Right kidney (tissue), 9 donors: ENCODE measurements at places on chromosomes 2 and 18.

DNA sequence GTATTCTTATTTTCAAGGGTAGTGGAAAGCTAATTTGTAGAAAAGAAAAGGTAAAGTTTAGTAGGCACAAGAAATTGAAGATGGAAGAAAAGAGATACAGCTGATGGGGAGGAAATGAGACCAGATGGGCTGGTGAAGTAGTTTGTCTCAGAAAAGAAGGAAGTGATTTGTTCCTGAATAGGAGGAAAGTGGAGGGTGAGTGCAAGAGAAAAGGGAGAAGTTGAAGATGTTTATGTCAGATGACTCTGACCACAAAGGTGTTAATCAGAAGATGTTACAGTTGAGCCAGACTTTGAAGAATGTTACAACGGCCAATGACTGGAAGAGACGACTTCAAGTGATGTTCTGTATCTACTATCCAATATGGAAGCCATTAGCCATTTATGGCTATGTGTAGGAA lies 21.2 kb downstream of the ZSCAN30 start:
- DNase-seq = no peak

DNA sequence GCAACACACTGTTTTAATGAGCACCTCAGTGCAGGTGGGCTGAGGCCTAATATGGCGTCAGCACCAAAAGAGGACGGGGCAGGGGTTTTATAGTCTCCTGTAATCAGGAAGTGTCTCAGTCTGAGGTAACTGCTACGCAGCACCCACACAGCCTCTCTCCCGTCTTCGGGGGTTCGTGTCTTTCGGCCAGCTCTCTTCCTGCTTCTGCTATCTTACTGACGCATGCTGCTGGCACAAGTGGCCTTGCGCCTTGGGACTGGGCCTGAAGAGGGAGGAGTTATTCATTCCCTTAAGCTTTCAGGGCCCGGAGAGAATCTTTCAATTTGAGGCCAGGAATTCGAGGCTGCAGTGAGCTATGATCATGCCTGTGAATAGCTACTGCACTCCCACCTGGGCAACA lies 14.5 kb upstream of the PAPOLG start:
- DNase-seq = no peak

DNA sequence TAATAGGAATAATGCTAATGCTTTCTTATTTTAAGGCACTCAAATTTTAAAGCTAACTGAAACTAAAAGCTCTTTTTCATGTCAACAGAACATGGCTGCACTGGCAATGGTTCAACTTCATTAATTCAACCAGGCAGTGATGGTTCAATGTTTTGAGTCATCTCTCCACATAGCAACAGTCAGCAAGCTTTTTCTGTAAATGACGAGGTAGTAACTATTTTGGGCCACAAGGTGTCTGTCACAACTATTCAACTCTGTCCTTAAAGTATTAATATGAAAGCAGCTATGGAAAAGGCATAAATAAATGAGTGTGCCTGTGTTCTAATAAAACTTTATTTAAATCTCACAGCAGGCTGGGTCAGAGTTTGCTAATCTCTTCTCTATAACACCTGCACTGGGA lies 1425.6 kb upstream of the PIK3C3 start:
- DNase-seq = no peak

- DNase-seq = no peak
These were observed 5.0 kb upstream of the MYL12B start for GRCh38 chr18:3256693-3257626.

DNA sequence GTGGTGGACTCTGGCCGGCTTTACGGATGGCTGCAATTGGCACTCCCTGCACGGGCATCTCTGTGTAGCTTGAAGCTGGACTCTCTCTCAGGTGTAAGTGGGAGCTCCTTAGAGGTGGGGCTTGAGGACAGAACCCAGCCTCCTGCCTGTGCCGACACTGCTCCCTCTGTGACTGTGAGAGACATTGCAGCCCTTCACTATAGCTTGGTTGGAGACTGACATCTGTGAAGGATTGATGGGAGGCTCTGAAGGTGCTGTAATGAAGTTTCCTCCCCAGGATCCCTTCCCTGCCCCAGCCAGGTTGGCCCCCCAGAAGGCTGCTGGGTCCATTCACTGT lies 166.7 kb downstream of the SH3RF3 start:
- DNase-seq = no peak

DNA sequence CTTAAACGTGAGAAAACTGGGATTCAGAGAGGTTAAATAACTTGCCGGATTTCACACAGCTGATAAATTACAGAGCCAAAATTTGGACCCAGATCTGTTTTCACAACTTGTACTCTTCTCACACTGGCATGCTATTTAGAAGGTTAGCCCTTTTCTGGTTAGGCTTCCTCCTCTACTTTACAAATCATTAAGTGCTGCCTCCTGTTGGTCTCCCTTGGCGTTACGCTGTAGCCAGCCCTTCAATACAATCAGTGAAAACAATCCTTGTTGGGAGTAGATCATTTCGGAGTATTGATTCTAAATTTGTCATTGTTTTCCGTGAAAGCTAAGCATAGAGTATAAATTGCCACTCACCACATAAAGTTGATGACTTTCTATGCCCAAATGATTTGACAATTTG lies 153.5 kb downstream of the ARHGAP15 start:
- no peak for DNase-seq

GRCh38 chr2:145653553-145653952 lies 1133.6 kb upstream of the ZEB2 start:
- DNase-seq = no peak

GRCh38 chr2:60648191-60648590 lies 94.7 kb upstream of the BCL11A start:
- DNase-seq = no peak

DNA sequence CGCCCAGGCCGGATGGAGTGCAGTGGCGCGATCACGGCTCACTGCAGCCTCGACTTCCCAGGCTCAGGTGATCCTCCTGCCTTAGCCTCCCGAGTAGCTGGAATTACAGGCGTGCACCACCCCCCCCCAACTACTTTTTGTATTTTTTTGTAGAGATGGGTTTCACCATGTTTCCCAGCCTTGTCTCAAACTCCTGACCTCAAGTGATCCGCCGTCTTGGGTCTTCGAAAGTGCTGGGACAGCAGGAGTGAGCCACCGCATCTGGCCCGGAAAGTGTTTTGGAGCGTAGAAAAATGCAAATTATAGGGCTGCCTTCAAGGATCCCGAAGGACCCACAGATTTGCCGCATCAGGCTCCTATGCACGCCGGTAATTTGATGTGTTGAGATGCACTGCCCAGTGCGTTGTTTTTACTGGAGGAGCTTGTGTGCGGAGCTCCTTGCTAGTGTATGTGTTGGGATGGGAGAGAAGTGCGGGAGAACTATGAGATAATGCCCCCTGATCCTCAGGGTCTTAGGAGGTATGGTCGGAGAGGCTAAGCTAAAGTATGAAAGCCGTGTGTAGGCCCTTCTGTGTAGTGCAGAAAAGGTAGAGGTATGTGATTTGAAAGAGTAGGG lies 1.2 kb upstream of the CLASP1 start:
- no peak for DNase-seq

DNA sequence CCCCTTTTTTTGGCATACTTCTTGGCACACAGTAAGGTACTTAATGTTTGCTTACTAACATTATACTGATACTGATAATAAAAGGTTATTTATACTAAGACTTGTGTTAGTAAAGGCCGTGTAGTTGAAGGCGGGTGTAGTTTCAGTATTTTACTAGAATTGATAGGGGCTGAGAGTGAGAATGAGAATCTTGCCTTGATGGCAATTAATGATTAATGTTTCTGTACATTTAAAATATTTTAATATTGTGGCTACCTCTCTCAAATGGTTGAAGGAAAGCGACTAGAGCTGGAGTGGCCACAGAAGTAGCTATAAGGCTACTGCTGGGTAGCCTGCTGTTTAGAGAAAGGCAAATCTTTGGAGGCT lies 29.3 kb downstream of the PELI1 start:
- DNase-seq = no peak

- no peak for DNase-seq
These were observed 108.3 kb downstream of the ARL4C start for GRCh38 chr2:234388591-234388990.

- no peak for DNase-seq
These were observed 709.6 kb downstream of the SOCS6 start for GRCh38 chr18:70998490-70998889.

GRCh38 chr2:203412546-203413331 lies 84.5 kb downstream of the ABI2 start:
- DNase-seq = no peak

- peak; percentile 17 for DNase-seq
These were observed 68.1 kb upstream of the CSRNP3 start for GRCh38 chr2:165401285-165401852.

DNA sequence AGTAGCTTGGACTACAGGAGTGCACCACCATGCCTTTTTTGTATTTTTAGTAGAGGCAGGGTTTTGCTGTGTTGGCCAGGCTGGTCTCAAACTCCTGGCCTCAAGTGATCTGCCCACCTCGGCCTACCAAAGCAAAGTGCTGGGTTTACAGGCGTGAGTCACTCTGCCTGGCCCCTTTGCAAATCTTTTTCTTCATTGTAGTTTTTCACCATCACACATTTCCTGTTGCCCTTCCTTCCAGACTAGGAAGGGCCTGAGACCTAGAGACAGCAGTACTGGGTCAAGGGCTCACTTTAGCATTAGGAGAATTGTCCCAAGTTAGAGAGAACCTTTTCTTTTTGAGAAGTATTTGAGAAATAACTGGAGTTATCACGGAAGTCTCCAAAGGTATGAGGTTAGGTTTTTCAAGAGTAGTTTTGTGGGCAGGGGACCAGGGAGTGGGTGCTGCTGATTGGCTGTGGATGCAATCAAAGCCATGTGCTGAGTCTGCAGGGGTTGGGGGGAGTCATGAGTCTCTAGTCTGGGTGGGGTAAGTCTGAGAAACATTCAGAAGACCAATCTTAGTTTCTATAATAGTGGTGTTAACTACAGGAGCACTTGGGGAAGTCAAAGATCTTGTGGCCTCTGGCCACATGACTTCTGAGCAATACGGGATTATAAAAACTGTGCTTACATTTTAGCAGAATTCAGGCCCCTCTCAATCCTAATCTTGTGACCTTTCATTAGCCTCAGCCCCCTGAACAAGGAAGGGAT lies 23.7 kb downstream of the B3GNT2 start:
- DNase-seq = no peak

DNA sequence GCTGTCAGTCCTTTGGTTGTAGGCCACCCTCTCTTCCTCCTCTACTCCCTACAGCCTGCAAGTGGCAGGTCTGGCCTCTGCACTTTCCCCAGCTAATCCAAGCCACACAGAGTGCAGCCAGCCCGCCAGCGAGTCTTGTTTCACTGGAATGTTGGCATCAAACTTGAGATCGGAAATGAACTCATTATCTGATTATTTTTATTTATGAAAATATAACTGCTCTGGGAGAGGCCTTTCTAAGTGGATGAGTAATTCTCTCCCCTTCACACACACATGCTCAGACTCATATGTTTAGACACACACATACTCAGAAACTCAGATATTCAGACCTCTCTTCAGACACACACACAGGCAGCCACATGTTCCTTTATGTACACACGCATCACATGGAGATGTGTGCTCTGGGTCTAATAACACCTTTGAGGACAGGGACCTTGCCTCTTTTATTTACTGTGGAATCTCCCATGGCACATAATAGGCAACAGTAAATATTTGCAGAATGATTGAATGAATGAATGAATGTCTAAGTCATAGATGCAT lies 151.3 kb downstream of the ZFP36L2 start:
- DNase-seq = no peak

GRCh38 chr18:2847317-2848246 lies 776 bp downstream of the EMILIN2 start:
- DNase-seq = peak; percentile 82

- DNase-seq = no peak
These were observed 72.8 kb downstream of the KCNF1 start for GRCh38 chr2:10984418-10985135.

DNA sequence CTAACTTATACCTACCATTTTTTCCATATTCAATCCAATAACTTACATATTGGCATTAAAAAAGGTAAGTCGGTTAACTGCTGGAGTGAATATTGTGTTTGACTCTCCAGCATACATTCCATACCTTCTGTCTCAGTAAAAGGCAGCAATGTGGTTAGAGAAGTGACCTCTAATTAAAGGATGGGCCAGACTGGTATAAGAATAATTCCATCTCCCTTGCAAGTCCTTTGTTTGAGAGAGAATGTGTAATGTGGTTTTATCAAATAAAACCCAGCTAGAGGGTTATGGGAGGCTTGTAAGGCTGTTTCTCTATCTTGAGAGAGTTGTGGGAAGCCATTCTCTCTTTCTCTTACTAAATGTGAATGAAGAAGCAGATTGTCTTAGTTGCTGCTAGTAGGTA lies 289.3 kb upstream of the TCF4 start:
- DNase-seq = no peak

GRCh38 chr2:48174503-48174902 lies 268.2 kb upstream of the FBXO11 start:
- DNase-seq = no peak
